ELF-1 (cell line): ENCODE measurements at places on chromosomes 12 and 14.

GRCh38 chr12:75452675-75453330, 27.8 kb upstream of the GLIPR1 start:
- DNase-seq = no peak

DNA sequence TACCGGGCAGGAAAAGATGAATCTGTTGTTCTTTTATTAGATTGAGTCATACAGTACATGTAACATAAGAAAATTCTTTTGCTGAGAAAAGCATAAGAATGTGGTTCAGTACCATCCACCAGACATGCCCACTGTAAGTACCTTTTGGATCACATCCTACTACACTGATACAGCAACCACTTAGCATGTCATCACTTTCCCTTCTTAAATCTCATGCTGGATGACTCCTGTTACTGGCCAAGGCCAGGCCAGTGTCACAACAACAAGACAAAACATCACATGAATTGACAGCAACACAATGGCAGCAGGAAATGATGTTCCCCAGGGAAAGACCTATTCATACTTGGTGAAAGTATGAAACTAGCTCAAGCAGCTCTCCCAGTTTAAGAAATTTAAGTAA, 46.4 kb downstream of the STXBP6 start:
- DNase-seq = no peak

DNA sequence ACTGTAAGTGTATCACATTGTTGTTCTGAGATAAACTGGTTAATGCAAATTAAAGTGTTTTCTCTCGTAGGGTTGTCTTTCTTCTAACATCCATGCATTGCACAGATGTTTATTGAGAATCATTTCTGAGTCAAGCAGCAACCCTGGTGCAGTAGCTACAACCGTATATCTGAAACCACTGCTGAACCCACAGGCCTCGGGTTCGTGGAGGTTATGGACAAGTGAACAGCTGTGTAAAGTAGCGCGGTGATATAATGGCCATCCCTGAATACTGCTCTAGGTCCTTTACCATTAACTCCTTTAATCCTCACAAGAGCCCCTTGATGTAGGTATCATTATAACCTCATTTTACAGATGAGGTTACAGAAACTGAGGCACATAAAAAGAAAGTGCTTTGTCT, 486.1 kb upstream of the TMEM132C start:
- DNase-seq = no peak

GRCh38 chr14:33432407-33433023, 493.8 kb downstream of the NPAS3 start:
- DNase-seq = no peak

DNA sequence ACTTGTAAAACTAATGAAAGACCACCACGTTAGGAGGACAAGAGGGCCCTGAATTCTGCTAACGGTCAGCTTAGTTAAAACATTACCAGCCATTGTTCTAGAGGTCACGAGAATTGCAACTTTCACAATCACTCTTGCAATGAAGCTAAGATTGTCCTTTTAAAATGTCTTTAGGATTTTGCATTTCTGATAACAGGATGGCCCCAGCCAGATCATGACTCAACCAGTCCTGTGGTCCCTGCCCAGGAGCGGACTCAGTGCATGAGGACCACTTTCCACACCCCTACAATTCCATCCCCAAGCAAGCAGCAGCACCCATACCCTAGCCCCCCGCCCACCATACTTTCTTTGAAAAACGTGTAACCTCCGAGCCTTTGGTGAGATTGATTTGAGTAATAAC, 28.7 kb downstream of the HSP90AA1 start:
- no peak for DNase-seq

DNA sequence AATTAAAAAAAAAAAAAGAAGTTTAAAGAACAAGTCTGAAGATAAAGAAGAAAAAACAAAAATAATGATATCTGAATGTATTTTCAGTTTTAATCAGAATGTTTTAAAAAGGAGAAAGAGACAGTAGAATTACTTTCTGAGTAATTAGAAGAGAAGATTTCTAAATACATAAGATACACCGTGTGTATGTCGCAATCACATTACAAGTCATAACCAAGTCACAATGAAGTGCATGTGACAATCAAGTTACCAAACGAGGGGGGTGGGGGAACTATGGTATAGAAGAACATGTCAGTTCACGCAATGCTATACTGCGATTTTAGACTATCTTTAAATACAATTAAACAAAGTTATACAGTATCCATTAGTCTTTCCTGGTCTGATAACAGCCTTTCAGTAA, 1464.1 kb upstream of the FLRT2 start:
- no peak for DNase-seq

GRCh38 chr12:56983386-56983785, 23.0 kb downstream of the ZBTB39 start:
- no peak for DNase-seq

GRCh38 chr14:69553252-69553651, 21.4 kb downstream of the CCDC177 start:
- no peak for DNase-seq

GRCh38 chr12:55901881-55902490, 25.7 kb downstream of the PYM1 start:
- DNase-seq = peak; percentile 5

GRCh38 chr12:50221228-50222008, 54.2 kb upstream of the CERS5 start:
- DNase-seq = no peak
